ENCODE measurements at places on chromosomes 1 and 21.

DNA sequence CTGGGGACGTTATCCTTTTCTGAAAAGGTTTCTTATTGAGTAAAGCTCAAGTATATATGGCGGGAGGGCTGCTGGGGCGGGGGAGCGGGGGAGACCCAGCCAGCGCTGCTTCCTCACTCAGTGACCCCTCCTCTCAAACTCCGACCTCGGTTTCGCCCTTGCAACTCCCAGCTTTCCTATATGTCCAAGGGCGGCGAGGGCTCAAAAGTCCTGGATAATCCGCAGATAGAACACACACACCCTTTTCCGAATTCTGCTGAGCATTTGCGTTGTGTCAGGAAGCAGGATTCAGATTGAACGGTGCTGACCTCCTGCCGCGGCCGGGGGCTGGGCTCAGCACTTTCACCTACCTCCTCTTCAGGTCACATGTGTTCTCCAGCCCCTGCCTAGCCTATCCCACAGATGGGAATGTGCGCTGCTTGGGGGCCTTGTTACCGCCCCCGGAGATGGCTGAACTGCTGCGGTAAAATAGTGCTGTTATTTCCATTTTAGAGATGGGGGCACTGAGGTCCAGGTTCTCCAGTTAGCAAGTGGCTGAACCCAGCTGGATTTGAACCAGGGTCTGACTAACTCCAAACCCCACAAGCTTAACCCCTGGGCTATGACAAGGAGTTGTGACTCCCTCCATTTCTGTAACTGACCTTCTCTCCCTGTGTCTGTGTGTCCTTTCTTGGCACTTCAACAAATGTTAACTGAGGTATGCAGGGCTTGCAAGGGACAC is 795 bp upstream of the AHDC1 start:
- no peak for DNase-seq

GRCh38 chr1:42165511-42166210 is 1.1 kb upstream of the GUCA2A start:
- peak; percentile 48 for DNase-seq

- DNase-seq = no peak
Measured at GRCh38 chr1:160711276-160711601, 383 bp downstream of the CD48 start.

- DNase-seq = no peak
Measured at GRCh38 chr1:154852845-154853244, 17.2 kb downstream of the KCNN3 start.

- no peak for DNase-seq
Measured at GRCh38 chr1:192303029-192303428, 13.8 kb upstream of the RGS21 start.

GRCh38 chr1:27941671-27942540 is 7.1 kb downstream of the SMPDL3B start:
- DNase-seq = no peak

GRCh38 chr1:154931940-154932487 is 4.5 kb downstream of the PMVK start:
- no peak for DNase-seq

GRCh38 chr1:48591181-48591580 is 119.2 kb upstream of the SPATA6 start:
- DNase-seq = no peak

- no peak for DNase-seq
Measured at GRCh38 chr1:30765556-30766434, 8.2 kb upstream of the LAPTM5 start.

DNA sequence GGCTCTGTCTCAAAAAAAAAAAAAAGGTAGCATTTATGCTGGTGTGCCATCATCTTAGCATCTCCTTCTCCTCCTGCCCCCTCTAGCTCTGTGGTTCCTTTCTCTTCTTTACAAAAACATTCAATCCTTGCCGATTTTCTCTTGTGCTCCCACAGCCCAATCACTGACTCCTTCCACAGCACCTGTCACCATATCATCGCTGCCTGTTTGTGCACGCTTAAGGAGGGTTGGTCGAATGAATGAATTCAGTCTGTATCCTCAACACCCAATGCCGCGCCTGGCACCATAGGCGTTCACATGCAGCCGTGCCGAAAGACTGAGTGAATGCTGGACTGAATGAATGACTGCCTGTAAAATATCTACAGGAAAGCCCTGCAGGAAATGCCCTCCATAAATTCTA is 7.9 kb downstream of the RNU5D-1 start:
- DNase-seq = no peak

DNA sequence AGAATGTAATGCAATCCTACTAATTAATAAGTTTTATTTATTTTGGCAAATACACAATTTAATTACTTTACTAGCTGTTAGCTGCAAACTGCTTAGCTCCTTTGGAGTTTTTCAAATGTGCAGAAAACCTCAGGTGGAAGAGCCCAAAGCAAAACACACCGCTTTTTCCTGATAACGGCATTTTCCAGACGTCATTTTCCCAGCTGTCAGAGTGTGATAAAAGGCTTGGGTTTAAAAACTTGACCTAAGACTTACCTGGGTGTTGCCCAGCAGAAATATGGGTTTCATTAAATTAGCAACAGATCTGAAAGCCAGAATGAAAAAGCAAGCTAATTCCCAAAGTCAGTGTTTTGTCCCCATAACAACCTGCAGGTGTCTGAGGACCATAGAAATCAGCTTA is 204.0 kb upstream of the HMCN1 start:
- no peak for DNase-seq

GRCh38 chr1:225440380-225441221 is 12.8 kb upstream of the LBR start:
- DNase-seq = no peak

DNA sequence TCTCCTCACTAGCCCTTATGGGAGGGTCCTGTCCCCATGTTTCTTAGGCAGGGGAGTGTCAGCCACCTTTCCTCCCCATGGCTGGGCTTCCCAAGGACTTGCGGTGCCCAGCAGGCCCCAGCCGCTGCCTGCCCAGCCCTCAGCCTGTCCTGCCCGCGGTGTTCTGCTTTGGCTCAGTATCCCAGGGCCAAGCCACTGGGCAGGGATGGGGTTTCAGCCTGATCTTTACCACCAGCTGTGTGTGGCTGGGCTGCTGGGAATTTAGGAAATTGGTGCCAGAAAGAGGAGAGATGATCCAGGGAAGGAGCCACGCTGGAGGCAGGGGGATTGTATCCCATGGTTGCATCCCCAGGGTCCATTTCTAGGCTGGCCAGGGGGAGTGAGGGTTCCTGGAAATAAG is 6.9 kb upstream of the IGFN1 start:
- DNase-seq = no peak

Data from choroid plexus epithelial cell (primary cell).